T1000 (cell line): ENCODE measurements at places on chromosomes 6 and 20.

DNA sequence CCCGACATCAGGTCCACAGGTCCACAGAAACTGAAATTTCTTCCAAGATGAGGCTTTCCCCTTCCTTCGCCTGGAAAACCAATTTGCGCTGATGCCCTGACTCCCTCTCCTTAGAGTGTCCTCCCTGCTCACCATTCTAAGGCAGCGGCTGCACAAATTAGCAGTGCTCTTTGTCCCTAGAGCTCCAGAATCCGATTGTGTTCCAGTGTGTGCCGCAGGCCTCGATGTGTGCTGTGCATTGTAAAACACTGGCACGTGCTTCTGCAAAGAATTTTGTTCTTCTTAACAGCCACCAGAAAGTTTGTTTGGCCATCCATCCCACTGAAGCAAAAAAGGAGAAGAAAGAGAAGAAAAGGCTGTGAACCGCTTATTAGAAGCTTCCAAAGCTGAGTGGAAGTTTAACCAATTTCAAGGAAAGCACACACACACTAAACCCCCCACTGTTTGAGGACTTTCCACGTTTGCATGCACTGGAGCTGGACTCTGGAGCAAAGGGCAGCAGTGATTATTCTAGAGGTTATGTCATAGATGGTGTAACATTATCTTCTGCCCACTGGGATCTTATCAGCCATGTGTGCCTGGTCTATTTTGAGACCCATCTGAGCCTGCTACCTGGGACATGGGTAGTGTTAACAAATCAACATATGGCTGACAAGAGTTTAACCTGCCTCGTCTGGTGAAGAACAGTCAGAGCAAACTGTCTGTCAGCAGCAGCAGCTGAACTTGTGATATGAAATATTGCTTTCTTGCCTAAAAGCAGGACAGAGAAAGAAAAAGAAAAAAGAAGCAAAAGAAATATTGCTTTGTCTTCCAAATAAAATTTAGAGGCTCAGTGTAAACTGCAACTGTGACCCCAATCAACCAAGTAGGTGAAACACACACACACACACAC lies 64.9 kb upstream of the RREB1 start:
- DNase-seq: no peak

DNA sequence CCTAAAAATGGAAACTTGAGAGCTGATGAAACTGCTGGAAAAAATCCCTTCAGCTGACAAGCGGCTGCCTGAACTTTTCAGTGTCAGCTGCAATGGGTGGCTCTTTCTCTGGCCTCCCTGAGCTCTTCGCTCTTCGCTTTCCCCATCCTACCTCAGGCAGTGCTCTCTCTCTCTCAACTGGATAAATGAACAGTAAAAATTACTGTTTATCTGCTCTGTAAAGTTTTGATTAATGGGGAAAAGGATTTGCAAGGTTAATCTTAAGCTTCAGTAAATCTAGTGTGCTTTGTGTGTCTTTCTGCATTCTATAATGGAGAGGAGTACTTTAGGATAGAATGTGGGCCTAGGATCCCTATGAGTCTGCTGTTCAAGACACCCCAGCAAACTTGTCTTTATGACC lies 35.1 kb downstream of the TMEM14A start:
- no peak for DNase-seq

- no peak for DNase-seq
Observed at GRCh38 chr20:14193443-14193842, 144.0 kb downstream of the FLRT3 start.

DNA sequence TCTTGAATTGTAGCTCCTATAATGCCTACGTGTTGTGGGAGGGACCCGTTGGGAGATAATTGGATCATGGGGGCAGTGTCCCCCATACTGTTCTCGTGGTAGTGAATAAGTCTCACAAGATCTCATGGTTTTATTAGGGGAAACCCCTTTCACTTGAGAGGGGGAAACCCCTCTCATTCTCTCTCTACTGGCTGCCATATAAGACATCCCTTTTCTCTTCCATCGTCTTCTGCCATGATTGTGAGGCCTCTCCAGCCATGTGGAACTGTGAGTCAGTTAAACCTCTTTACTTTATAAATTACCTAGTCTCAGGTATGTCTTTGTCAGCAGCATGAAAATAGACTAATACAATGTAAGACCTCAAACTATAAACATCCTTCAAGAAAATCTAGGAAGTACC lies 23.1 kb downstream of the PAQR8 start:
- no peak for DNase-seq

GRCh38 chr6:16055852-16056251 lies 73.0 kb upstream of the MYLIP start:
- DNase-seq: no peak

DNA sequence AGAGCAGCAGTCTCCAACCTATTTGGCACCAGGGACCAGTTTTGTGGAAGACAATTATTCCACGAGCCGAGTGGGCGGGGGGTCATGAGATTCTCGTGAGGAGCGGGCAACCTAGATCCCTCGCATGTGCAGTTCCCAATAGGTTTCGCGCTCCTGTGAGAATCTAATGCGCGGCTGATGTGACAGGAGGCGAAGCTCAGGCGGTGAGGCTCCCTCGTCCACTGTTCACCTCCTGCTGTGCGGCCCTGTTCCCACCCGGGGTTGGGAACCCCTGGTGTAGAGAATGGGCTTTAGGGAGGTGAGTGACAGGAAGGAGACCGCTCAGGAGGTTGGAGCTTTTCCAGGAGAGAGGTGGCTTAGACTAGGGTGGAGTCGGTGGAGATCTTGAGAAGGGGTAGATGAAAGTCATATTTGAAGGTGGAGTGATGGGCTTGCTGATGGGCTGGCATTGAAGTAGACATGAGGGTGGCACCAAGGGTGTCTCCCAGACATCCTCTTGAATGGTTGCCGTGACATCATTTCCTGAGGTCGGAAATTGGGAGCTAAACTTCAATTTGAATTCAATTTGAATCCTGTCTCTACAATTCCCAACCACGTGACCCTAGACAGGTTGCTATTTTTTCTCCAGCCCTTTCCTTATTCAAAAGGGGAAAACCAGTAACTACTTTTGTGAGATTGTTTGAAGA lies 1.5 kb upstream of the RAD21L1 start:
- no peak for DNase-seq

- DNase-seq: no peak
Observed at GRCh38 chr20:29297411-29298270, 1959.8 kb upstream of the DEFB115 start.
